ENCODE measurements at places on chromosomes 2 and 18.

- no peak for DNase-seq
- no peaks in the 10 kb centered on the region for H3K27me3 ChIP-seq
- no peaks in the 10 kb centered on the region for H3K36me3 ChIP-seq
- no peak overlapping the region for H3K27ac ChIP-seq
- no peaks in the 10 kb centered on the region for H3K4me1 ChIP-seq
These were observed 160.4 kb downstream of the GULP1 start for GRCh38 chr2:188452084-188452483.

DNA sequence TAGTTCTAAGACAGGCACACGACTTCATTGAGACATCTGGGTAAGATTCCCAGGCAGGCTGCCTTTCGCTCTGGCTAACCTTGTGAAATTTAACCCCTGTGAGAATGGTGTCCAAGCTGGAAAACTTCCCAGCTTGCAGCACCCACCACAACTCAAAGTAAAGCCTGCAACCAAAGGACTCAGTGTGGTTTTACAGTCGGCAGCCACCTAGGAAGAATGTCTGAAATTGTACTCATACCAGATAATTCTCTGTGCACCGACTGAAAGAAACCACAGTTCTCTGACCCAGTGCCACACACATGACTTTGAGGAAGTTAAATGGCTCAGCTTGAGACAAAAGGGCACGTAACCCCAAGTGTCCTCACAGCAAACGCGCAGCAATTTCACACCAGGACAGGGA, 125.7 kb downstream of the RBMS1 start:
- H3K4me3 ChIP-seq: peak overlapping the region; percentile 63
- peaks cover 100% of the 10 kb centered on the region for H3K4me1 ChIP-seq
- no peaks in the 10 kb centered on the region for H3K27me3 ChIP-seq

GRCh38 chr2:198597648-198598047, 793.3 kb downstream of the PLCL1 start:
- no peaks in the 10 kb centered on the region for H3K4me1 ChIP-seq
- H3K4me3 ChIP-seq: no peak overlapping the region
- H3K27ac ChIP-seq: no peak overlapping the region
- DNase-seq: no peak
- no peaks in the 10 kb centered on the region for H3K27me3 ChIP-seq

- H3K4me3 ChIP-seq: no peak overlapping the region
- H3K4me1 ChIP-seq: no peaks in the 10 kb centered on the region
- H3K36me3 ChIP-seq: no peaks in the 10 kb centered on the region
- no peak overlapping the region for H3K27ac ChIP-seq
- DNase-seq: no peak
These were observed 62.8 kb downstream of the TMEM237 start for GRCh38 chr2:201580486-201580885.

DNA sequence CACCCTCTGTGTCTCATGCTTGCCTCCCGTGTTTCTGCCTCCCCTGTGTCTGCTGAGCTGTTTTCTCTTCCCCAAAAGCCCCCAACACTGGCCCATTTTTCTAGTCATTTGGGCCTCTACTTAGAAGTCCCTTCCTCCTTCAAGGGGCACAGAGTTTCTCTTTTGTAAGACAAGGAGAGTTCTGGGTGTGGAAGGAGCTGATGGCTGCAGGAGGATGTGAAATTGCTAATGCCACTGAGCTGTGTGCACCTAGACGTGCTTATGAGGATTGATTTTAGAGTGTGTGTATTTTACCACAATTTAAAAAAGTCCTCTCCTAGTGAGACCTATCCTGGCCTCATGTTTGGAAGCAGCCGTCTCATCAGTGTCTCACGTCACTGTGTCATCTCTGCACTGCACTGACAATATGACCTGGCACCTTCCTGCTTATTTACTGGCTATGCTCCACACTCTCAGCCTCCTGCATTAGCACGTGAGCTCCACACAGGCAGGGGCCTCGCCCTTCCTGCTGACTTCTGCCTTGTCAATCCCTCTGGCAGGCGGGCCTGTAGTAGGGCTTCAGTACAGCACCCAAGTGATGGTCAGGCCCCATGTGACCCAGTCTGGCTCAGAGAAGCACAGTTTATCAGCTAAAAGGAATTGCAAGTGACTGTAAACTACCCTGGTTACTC, 8.0 kb upstream of the MBP start:
- no peaks in the 10 kb centered on the region for H3K36me3 ChIP-seq
- no peak for DNase-seq
- peaks cover 6% of the 10 kb centered on the region for H3K27me3 ChIP-seq
- peak overlapping the region; percentile 4 for H3K4me3 ChIP-seq
- peak overlapping the region; percentile 69 for H3K27ac ChIP-seq

DNA sequence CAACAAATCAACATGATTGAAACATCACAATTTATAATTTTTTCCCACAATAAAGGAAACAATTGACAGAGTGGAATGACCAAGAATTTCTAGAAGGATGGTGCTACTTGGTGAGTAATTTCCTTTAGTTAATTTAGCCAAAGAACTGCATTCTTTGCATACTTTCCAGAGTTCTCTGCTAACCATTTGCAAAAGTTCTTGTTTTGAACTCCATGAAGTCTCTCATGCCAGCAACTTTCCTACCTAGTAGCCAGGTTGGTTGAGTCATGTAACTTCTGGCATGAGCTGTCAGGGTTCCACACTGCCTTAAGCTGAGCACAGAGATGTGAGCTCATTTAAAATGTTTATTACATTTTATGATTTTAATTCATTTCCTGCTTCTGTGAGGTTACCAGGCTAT, 539.6 kb downstream of the PID1 start:
- no peaks in the 10 kb centered on the region for H3K4me1 ChIP-seq
- no peak overlapping the region for H3K27ac ChIP-seq
- H3K36me3 ChIP-seq: no peaks in the 10 kb centered on the region
- no peaks in the 10 kb centered on the region for H3K27me3 ChIP-seq
- H3K4me3 ChIP-seq: no peak overlapping the region

- peaks cover 4% of the 10 kb centered on the region for H3K27me3 ChIP-seq
- H3K4me3 ChIP-seq: no peak overlapping the region
- H3K36me3 ChIP-seq: no peaks in the 10 kb centered on the region
- H3K27ac ChIP-seq: no peak overlapping the region
- peaks cover 8% of the 10 kb centered on the region for H3K4me1 ChIP-seq
These were observed 104.5 kb upstream of the EPC2 start for GRCh38 chr2:148540022-148540421.

DNA sequence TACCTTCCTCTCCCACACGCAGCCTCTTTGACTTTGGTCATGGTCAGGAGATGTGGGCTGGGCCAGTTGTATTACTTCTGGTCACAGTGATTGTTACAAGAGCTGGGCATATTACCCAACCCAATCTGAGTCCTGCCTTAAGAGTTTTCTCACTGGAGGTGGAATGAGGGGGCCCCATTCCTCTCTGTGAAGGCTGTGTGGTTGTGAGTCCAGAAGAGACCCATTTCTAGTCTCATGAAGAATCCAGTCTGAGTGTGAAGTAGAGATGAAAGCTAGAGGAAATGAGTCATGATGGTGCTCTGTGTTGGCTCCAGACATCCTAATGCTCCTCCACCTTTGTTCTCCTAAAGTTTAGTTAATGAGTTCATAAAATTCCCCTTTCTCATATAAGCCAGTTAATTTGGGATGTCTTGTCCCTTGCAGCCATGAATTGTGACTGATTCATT, 50.8 kb upstream of the RASGRP3 start:
- H3K27ac ChIP-seq: no peak overlapping the region
- H3K4me1 ChIP-seq: no peaks in the 10 kb centered on the region
- no peak for DNase-seq
- no peaks in the 10 kb centered on the region for H3K36me3 ChIP-seq
- no peak overlapping the region for H3K4me3 ChIP-seq
- no peaks in the 10 kb centered on the region for H3K27me3 ChIP-seq

DNA sequence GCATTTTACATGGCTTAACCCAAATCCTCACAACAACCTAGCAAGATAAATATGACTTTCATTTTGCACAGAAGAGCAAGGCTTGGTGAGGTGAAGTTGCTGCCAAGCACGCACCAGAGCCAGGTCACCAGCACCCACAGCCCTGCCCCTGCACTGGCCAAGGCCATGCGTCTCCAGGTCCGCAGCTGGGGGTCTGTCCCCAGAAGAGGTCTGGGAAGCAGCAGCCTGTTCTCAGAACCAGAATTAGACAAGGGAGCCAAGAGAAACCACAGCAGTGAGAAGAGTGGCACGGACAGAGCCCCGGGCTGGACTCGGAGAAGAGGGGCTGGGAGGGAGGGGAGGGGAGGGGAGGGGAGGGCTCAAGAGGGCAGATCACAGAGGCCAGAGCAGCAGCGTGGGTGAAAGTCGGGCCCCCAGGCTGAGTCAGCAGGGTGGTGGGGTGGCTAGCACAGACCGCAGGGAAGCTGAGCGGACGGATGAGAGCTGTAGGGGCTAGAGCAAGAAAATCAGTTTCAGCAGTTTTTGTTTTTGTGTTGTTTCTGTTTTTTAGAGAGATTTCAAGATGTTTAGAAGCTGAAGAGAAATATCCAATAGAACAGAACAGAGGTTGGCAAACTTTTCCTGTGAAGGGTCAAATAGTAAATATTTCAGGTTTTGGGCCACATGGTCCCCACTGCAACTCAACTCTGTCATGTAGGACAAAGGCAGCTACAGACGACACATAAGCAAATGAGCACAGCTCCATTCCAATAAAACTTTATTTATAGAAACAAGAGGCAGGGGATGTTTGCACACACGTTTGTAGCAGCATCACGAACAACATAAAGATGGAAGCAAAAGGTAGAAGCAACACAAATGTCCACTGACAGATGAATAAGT, 7.4 kb upstream of the MTERF4 start:
- peak overlapping the region; percentile 58 for H3K4me3 ChIP-seq
- H3K4me1 ChIP-seq: peaks cover 5% of the 10 kb centered on the region
- no peak for DNase-seq
- no peak overlapping the region for H3K27ac ChIP-seq
- H3K36me3 ChIP-seq: peaks cover under 1% of the 10 kb centered on the region
- no peaks in the 10 kb centered on the region for H3K27me3 ChIP-seq

- H3K4me1 ChIP-seq: no peaks in the 10 kb centered on the region
- DNase-seq: no peak
- no peak overlapping the region for H3K4me3 ChIP-seq
- H3K27ac ChIP-seq: no peak overlapping the region
These were observed 325.2 kb upstream of the RAB12 start for GRCh38 chr18:8283891-8284585.

DNA sequence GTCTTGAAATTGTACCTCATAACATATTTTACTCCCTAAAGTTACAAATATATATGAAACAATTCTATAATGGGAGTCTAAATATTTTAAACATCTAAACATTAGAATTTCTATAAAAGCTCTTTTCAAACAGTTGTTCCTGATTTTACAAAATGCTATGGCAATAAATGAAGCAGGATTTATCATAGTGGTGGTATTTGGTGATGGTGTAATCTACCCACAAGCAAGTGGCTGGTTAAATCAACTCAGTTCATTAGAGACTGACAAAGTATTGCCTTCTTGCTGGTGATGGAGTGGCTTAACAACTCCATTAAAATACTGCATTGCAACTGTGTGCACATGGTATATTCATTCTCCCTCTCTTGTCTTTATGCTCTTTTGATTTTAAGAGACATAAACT, 138.9 kb downstream of the PMAIP1 start:
- no peaks in the 10 kb centered on the region for H3K4me1 ChIP-seq
- DNase-seq: no peak
- no peaks in the 10 kb centered on the region for H3K36me3 ChIP-seq

DNA sequence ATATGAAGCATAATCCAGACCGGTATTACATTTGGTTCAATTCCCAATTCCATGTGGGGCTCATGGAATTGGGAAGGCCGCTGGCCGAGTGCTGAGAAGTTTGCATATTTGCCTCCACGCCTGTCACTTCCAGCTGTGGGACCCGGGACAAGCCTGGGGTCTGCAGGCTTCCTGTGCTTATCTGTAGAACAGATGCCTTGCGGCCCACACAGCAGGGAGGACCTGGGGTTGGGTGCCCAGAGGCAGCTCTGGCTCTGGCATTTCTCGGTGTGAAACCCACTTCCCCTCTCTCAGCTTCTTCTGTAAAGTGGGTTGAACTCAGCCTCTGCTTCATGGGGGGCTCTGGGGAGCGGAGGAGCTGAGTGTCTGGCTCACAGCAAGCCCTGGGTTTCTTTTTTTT, 97.9 kb downstream of the SH3BP4 start:
- H3K4me3 ChIP-seq: no peak overlapping the region
- no peak for DNase-seq
- H3K36me3 ChIP-seq: no peaks in the 10 kb centered on the region

- H3K27me3 ChIP-seq: no peaks in the 10 kb centered on the region
- H3K4me3 ChIP-seq: no peak overlapping the region
- H3K27ac ChIP-seq: no peak overlapping the region
- peaks cover 28% of the 10 kb centered on the region for H3K36me3 ChIP-seq
- no peaks in the 10 kb centered on the region for H3K4me1 ChIP-seq
These were observed 117.1 kb upstream of the BOD1L2 start for GRCh38 chr18:57029761-57030160.

- no peaks in the 10 kb centered on the region for H3K36me3 ChIP-seq
- H3K27ac ChIP-seq: no peak overlapping the region
- no peak for DNase-seq
These were observed 1802.7 kb downstream of the SUCLG1 start for GRCh38 chr2:82656420-82656819.

GRCh38 chr2:160278101-160278878, 78.2 kb upstream of the ITGB6 start:
- no peak overlapping the region for H3K27ac ChIP-seq
- peaks cover 26% of the 10 kb centered on the region for H3K36me3 ChIP-seq
- no peak for DNase-seq
- H3K4me1 ChIP-seq: peaks cover 8% of the 10 kb centered on the region

DNA sequence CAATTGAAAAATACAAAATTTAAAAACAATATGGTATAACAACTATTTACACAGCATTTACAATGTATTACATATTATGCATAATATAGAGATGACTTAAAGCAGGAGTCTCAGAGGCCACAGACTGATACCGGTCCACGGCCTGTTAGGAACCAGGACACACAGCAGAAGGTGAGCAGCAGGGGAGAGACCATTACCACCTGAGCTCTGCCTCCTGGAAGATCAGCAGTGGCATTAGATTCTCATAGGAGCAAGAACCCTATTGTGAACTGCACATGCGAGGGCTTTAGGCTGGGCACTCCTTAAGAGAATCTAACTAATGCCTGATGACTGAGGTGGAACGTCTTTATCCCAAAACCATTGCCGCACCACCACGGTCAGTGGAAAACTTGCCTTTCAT, 58.0 kb downstream of the SMAD2 start:
- no peak overlapping the region for H3K4me3 ChIP-seq
- H3K27ac ChIP-seq: no peak overlapping the region
- H3K27me3 ChIP-seq: no peaks in the 10 kb centered on the region
- no peak for DNase-seq

- no peaks in the 10 kb centered on the region for H3K36me3 ChIP-seq
- H3K27me3 ChIP-seq: no peaks in the 10 kb centered on the region
- no peaks in the 10 kb centered on the region for H3K4me1 ChIP-seq
- H3K27ac ChIP-seq: no peak overlapping the region
- no peak overlapping the region for H3K4me3 ChIP-seq
These were observed 26.9 kb downstream of the NCKAP5 start for GRCh38 chr2:133541376-133541775.

All from immature natural killer cell (primary cell).